Nephron progenitor cell (in vitro differentiated cells): ENCODE measurements at places on chromosomes 12 and 14.

GRCh38 chr12:63400718-63401117 is 249.7 kb upstream of the AVPR1A start:
- H3K27ac ChIP-seq = no peak overlapping the region
- H3K4me1 ChIP-seq = peaks cover 18% of the 10 kb centered on the region
- peaks cover 3% of the 10 kb centered on the region for H3K27me3 ChIP-seq
- DNase-seq = no peak

GRCh38 chr12:32033406-32033805 is 73.2 kb upstream of the BICD1 start:
- peaks cover 2% of the 10 kb centered on the region for H3K27me3 ChIP-seq
- H3K36me3 ChIP-seq = no peaks in the 10 kb centered on the region
- H3K4me3 ChIP-seq = peak overlapping the region; percentile 23
- peak overlapping the region; percentile 76 for H3K27ac ChIP-seq

DNA sequence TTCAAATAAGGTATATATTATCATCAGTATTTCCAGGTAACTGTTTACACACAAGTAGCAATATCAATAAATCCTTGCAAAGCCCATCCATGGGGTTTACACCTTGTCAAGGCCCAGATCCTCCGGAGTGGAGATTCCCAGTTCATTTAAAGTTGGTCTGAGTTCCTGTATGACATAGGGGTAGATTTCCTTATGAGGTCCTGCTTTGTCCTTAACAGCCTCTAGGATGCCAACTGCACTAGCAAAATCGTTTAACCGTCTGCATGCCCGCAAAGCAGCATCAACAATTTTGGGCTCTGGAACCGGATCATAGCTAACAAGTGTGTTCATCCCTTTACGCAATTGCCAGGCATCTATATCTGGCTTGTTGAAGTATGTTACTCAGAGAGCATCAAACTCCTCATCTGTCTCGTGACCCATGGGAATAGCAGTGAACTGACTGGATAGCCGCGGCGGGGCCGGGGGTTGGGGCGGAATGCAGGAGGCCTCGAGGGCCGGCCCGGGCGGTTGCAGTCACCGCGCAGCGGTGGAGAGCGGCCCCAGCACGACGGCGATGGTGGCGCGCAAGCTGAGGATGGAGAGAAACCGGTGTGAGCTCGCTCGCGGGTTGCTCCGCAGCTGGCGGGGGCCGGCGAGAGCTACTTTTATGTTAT is 30.6 kb upstream of the FBXO34 start:
- no peak overlapping the region for H3K4me3 ChIP-seq
- no peaks in the 10 kb centered on the region for H3K4me1 ChIP-seq
- peaks cover 60% of the 10 kb centered on the region for H3K27me3 ChIP-seq
- no peaks in the 10 kb centered on the region for H3K36me3 ChIP-seq
- H3K27ac ChIP-seq = no peak overlapping the region

DNA sequence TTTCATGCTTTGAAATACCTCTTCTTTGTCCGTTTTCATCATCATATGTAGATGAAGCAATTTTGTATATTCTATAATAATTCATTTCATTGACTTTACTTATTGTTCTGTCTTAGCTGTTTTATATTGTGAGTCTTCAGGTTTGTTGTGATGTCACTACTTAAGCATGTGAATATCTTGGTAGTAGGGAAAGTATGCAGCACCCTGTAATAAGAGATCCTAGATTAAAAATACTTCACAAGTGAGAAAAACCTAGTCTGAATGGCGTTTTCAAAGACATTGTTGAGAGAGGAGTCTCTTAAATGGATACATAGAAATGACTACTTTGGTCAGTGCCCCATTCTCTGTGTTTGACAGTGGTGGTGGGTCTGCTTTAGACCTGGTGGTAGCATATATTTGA is 61.4 kb downstream of the SLC16A7 start:
- no peaks in the 10 kb centered on the region for H3K4me1 ChIP-seq
- no peak overlapping the region for H3K27ac ChIP-seq
- no peak overlapping the region for H3K4me3 ChIP-seq
- H3K27me3 ChIP-seq = no peaks in the 10 kb centered on the region
- DNase-seq = no peak

DNA sequence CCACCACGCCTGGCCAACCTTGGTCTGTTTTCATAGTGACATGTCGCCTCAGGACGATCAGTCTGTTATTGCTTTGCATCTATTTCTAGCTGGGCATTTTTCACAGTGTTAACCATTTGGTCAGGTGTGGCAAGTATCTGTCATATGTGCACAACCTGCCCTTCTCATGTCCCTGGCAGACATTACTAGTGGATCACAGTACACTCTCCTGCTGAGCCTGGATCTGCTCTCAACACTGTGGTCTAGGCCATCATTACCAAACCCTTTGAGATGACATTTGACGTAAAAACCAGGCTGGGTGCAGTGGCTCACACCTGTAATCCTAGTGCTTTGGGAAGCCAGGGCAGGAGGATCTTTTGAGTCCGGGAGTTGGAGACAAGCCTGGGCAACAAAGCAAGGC is 29.4 kb upstream of the NOS1 start:
- peaks cover 21% of the 10 kb centered on the region for H3K27me3 ChIP-seq
- H3K36me3 ChIP-seq = no peaks in the 10 kb centered on the region
- no peak overlapping the region for H3K4me3 ChIP-seq
- peaks cover 35% of the 10 kb centered on the region for H3K4me1 ChIP-seq
- DNase-seq = no peak

DNA sequence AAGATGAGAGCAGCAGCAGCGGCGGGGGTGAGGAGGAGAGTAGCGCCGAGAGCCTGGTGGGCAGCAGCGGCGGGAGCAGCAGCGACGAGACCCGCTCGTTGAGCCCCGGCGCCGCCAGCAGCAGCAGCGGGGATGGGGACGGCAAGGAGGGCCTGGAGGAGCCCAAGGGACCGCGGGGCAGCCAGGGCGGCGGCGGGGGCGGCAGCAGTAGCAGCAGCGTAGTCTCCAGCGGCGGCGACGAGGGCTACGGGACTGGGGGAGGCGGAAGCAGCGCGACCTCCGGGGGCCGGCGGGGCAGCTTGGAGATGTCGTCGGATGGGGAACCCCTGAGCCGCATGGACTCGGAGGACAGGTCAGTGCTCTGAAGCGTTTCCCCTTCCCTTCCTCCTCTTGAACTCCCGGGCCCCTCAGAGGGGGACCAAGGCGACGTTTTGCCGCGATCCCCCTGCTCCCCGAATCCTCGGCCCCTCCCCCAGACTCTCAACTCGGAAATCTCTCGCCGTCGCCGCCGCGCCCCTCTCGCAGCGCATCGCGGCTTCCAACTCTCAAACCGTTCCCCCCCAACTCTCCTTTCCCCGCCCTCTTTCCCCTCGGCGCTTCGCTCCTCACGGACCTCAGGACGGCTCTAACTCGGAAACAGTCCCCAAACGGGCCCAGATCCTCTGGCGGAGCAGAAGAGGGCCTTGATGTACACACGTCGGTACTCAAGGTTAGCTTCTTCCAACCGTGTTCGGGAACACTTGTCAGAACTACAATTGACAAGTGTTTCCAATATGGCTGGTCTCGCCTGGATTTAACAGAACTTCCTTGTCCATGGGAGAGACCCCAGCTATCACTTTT is 947 bp downstream of the AEBP2 start:
- peak; percentile 73 for DNase-seq
- peaks cover 25% of the 10 kb centered on the region for H3K4me1 ChIP-seq
- peak overlapping the region; percentile 94 for H3K27ac ChIP-seq
- peak overlapping the region; percentile 97 for H3K4me3 ChIP-seq

DNA sequence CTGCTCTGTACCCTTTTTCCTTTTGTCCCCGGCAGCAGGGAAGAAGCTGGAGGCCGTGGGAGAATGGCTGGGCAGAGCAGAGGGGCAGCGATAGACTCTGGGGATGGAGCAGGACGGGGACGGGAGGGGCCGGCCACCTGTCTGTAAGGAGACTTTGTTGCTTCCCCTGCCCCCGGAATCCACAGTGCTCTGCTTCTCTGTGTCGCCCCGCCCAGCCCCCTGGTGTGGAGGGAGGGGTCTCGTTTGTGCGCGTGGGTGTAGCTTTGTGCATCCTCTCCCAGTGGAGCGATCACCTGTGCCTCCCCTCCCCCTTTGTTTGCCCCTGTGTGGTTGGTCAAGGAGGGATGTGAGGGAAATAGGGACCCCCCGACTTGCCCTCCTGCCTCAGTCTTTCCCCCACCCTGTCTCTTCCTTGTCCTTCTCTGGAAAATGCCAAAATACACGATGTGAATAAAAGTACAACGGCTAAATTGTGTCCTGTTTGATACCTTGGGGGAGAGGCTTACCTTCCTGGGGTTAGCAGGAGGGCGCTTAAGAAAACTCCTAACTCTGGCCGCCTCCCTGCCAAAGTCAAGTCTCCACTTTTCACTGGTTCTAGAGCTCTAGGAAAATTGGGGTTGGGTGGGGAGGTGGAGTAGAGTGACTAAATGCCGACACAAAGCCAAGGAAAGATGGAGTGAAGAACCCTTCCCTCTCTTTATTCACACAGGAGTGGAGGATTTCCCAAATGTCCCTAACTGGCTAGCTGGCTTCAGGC is 990 bp upstream of the TPI1 start:
- H3K27ac ChIP-seq = no peak overlapping the region
- peak overlapping the region; percentile 88 for H3K4me3 ChIP-seq
- H3K27me3 ChIP-seq = peaks cover 4% of the 10 kb centered on the region
- peak; percentile 43 for DNase-seq
- peaks cover 46% of the 10 kb centered on the region for H3K4me1 ChIP-seq
- peaks cover 65% of the 10 kb centered on the region for H3K36me3 ChIP-seq

GRCh38 chr14:46381674-46382073 is 269.9 kb downstream of the RPL10L start:
- no peaks in the 10 kb centered on the region for H3K27me3 ChIP-seq
- H3K27ac ChIP-seq = no peak overlapping the region
- H3K36me3 ChIP-seq = peaks cover 9% of the 10 kb centered on the region
- peaks cover 7% of the 10 kb centered on the region for H3K4me1 ChIP-seq

GRCh38 chr14:76112889-76113624 is 38.7 kb upstream of the GPATCH2L start:
- no peak overlapping the region for H3K4me3 ChIP-seq
- H3K36me3 ChIP-seq = no peaks in the 10 kb centered on the region
- no peak for DNase-seq
- H3K27me3 ChIP-seq = peaks cover 27% of the 10 kb centered on the region
- H3K4me1 ChIP-seq = peaks cover 18% of the 10 kb centered on the region

DNA sequence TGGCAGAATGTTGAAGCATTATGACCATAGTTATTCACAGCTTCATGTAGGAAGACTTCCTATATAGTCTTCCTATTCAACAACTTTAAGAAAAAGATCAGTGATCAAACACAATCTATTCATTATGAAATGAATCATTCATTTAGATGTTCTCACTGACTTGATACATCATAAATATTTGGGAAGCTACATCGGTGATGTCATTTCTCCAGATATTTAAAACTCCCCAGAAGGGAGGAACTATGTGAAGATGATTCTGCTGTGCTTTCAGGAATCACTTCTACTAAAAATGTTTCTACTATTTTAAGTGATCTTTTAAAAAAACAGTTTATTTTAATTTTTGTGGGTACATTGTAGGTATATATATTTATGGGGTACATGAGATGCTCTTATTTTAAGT is 316.4 kb downstream of the BCAT1 start:
- H3K36me3 ChIP-seq = no peaks in the 10 kb centered on the region
- H3K27ac ChIP-seq = no peak overlapping the region
- H3K27me3 ChIP-seq = peaks cover 3% of the 10 kb centered on the region
- no peaks in the 10 kb centered on the region for H3K4me1 ChIP-seq
- no peak for DNase-seq

- H3K4me3 ChIP-seq = no peak overlapping the region
- no peaks in the 10 kb centered on the region for H3K36me3 ChIP-seq
- peaks cover 16% of the 10 kb centered on the region for H3K4me1 ChIP-seq
- peaks cover 7% of the 10 kb centered on the region for H3K27me3 ChIP-seq
Measured at GRCh38 chr14:71240866-71241520, 333.7 kb downstream of the PCNX1 start.

DNA sequence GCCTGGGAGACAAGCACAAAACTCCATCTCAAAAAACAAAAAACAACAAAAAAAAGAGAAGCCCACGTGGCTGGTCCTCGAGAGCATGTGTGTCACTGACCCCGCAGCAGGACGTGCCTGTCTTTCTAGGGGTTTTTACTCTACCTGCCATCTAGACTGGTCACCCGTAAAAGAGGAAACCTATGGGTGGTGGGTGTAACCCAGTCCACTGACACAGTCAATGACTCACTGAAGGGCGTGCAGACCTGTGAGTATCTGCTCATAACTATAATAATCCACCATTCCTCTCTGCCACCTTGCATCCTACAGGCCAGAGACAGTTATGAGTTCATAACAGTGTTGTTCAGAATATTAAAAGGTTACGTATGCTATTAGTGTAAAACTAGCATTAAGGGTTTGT is 4.6 kb downstream of the GOLGA3 start:
- no peak overlapping the region for H3K4me3 ChIP-seq
- H3K4me1 ChIP-seq = peaks cover 32% of the 10 kb centered on the region
- no peak overlapping the region for H3K27ac ChIP-seq
- H3K36me3 ChIP-seq = peaks cover 49% of the 10 kb centered on the region
- no peaks in the 10 kb centered on the region for H3K27me3 ChIP-seq

- H3K4me3 ChIP-seq = no peak overlapping the region
- no peak overlapping the region for H3K27ac ChIP-seq
- peaks cover 11% of the 10 kb centered on the region for H3K27me3 ChIP-seq
- H3K36me3 ChIP-seq = peaks cover 5% of the 10 kb centered on the region
- H3K4me1 ChIP-seq = peaks cover 7% of the 10 kb centered on the region
Measured at GRCh38 chr12:7114008-7114407, 5.0 kb upstream of the C1RL start.

GRCh38 chr12:109720857-109721189 is 7.2 kb downstream of the FAM222A start:
- no peak for DNase-seq
- peaks cover 69% of the 10 kb centered on the region for H3K4me1 ChIP-seq
- H3K27me3 ChIP-seq = peaks cover 29% of the 10 kb centered on the region
- no peaks in the 10 kb centered on the region for H3K36me3 ChIP-seq
- H3K4me3 ChIP-seq = no peak overlapping the region

GRCh38 chr14:95463171-95463901 is 53.1 kb downstream of the SYNE3 start:
- H3K4me3 ChIP-seq = no peak overlapping the region
- H3K4me1 ChIP-seq = peaks cover 20% of the 10 kb centered on the region
- no peaks in the 10 kb centered on the region for H3K36me3 ChIP-seq
- H3K27me3 ChIP-seq = peaks cover 54% of the 10 kb centered on the region
- DNase-seq = no peak

- H3K27ac ChIP-seq = no peak overlapping the region
- peaks cover 4% of the 10 kb centered on the region for H3K27me3 ChIP-seq
- no peaks in the 10 kb centered on the region for H3K36me3 ChIP-seq
- no peaks in the 10 kb centered on the region for H3K4me1 ChIP-seq
Measured at GRCh38 chr14:36339816-36340215, 19.4 kb upstream of the MBIP start.

DNA sequence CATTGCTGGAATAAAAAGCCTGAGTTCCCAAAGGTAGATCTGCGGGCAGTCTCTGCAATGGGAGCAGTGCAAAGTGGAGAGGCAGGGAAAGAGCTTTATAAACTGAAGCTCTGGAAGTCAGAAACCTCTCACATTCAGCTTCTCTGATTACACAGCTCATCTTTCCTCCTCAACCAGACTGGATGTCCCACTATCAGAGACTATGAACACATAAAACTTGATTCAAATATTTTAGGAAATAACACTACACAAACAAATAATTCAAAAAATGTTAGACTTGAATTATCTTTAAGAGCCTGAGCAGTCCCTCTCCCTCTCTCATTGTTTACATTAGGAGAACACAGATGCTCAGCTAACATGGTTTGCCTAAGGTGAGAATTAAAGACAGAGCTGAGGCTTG is 72.9 kb downstream of the DENND5B start:
- H3K27ac ChIP-seq = peak overlapping the region; percentile 98
- DNase-seq = no peak
- peak overlapping the region; percentile 3 for H3K4me3 ChIP-seq
- no peaks in the 10 kb centered on the region for H3K27me3 ChIP-seq

- H3K27me3 ChIP-seq = no peaks in the 10 kb centered on the region
- peak overlapping the region; percentile 48 for H3K27ac ChIP-seq
- H3K4me1 ChIP-seq = peaks cover 10% of the 10 kb centered on the region
- H3K4me3 ChIP-seq = no peak overlapping the region
- H3K36me3 ChIP-seq = peaks cover 6% of the 10 kb centered on the region
Measured at GRCh38 chr14:24289649-24290280, 9.8 kb downstream of the DHRS1 start.
